NCI-H2171 treated with DMSO at 0.1 percent for 48 hours (cell line): ENCODE measurements at places on chromosomes 2 and 18.

DNA sequence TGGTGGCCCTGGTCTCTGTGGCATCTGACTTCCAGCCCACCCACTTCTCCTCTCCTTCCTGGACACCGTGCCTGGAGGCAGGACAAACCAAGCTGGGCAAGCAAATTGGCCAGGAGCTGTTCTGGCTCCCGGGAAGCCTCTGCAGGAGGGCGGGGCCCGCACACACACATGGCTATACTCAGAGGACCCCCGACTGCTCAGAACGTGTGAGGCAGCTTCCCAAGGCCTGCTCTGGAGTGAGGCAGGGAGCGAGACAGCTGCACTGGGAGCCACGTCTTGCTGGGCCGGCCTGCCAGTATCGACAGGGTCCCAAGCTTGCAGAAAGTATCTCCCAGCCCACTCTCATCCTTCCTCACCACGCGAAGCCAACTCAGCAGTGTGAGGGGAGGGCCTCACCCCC lies 257.3 kb downstream of the TWIST2 start:
- DNase-seq = no peak

DNA sequence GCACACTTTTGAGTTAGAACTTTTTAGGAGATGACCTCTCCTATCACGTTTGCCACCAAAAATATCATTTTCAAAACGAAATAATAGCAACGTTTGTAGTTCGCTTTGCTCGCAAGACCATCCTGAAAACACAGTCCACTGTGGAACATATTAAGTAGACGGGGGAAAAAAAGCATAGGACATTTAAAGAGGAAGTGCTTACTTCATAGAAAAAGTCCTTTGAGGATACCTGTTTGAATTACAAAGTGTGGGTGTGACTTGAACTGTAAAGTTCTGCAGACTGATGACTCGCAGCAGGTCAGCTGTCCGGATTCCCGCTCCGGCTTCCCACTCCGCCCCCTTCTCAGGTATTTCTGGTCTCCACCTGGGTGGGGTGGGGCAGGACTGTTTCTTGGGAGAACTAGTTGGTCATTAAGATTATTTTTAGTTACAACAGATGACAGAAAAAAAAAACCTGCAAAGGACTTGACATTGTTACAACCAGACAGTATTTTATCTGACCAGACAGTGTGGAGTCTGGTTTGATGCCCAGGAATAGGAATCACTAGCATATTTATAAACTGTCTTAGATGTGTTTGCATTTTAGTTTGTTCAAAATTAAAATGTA lies 13.3 kb downstream of the CNOT11 start:
- DNase-seq = no peak

DNA sequence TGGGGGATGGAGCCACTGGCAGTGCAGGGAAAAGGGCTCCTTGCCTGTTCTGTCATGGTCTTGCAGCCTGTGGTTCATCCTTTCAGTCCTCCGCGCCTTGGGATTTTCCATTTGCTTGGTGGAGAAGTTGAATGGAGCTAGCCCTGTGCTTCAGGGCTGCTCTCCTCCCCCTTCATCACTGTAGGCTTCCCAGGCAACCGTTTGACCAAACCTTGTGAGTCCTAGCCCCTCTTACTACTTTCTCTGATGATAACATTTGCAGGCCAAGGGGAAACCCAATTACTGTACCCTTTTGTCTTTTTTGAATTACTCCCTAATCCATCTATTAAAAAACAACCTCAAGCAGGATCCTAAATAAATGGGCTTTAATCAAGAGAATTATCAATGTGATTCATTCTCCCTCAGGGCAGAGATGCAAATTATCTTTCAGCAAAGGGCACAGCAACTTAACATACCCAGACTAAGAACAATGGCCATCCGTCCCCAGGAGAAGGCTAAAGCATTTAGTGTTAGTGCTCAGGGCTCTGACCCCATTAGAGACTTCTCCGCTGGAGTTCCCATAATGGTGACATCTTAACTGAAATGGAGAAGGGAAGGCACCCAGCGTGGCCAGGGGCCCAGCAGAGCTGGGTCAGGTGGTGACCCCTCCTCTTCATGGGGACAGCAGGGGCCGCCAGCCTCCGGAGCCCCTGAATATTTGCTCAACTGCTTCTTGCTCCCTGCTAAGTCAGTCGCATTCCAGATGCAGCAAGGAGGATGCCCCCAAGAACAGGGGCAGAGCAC lies 40.7 kb downstream of the RHOB start:
- no peak for DNase-seq

DNA sequence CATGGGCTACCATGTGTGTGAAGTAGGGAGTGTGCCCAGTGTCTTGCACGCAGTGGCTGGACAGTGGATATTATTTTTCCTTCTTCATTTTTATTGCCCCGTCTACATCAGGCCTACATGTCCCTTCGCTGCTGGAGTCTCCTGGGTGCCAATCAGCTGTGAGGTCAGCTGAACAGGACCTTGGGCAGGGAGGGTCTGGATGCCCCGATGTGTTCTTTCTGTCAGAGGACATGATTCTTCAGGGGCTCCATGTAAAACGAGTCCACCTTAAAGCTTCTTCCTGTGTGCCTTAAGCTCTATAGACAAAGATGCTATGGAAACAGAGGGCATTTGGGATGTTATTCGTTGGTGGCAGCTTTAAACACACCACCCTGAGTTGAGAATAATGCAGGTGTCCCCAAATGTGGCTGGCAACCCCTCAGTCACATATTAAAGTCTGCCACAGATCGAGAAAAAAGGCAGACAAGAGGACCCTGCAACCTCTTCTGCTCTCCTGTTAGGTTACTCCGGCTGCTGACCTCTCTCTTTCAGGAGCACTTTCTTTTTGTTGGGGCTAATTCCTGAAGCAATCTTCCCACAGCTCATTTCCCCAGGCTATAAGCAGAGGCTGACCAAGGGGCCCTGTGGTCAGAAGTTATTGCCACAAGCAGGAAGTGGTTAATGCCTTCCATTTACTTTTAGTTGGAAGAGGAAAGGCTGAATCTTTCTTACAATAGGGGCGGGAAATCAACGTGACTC lies 20.0 kb downstream of the GREB1 start:
- DNase-seq = no peak

DNA sequence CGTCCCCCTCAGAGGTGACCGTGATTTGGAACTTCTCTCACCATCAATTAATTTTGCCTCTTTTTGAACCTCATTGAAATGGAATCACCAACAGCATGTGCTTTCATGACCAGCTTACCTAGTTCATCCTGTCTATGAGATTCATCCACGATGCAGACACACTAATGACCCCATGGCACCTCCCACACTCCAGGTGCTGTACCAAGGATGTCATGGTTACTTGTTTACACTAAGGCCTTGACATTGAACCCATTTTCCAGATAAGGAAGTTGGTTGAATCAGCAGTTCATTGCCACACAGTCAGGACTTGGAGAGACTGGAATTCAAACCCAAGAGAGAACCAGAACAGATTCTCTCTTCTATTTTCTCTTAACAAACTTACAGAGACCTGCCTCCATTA lies 139.0 kb downstream of the ZFP36L2 start:
- no peak for DNase-seq

DNA sequence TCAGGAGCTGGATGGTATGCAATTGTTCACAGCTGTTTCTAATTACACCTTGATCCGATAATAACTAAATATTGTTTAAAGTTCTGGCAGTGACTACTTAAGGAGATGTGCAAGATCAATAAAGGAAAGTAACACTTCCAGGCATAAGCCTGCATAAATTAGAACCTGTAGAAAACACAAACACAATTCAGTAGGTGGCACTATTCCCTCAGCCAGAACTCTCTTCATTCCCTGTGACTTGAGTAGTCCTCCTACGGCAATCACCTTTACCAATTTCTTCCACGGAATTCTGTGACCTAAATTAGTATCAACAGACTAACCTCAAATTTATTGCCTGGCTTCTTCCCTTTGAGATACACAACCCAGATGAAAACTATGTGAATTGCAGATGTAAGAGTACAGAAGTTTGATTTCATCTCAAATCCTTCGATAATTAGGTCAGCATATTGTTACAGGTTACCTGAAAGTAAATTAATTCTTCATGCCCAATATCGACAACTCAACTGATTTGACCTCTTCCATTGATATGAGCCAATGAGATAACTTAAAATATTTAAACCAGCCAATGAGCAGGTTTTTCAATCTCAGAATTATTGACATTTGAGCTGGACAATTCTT lies 137.8 kb downstream of the PID1 start:
- DNase-seq = no peak

GRCh38 chr2:226792155-226792881 lies 7.3 kb downstream of the IRS1 start:
- DNase-seq = no peak

GRCh38 chr2:166282154-166282553 lies 93.6 kb downstream of the SCN9A start:
- DNase-seq = no peak

DNA sequence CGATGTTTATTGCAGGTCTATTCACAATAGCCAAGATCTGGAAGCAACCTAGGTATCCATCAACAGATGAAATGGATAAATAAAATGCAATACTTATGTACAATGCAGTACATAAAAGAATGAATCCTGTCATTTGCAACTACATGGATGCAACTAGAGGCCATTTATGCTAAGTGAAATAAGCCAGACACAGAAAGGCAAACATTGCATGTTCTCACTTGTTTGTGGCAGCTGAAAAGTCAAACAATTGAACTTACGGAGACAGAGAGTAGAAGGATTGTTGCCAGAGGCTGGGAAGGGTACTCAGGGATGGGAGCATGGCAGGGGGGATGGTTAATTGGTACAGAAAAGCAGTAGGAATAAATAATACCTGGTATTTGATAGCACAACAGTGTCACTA lies 563.9 kb downstream of the TMX3 start:
- no peak for DNase-seq

GRCh38 chr2:8448824-8449556 lies 232.9 kb upstream of the ID2 start:
- DNase-seq = peak; percentile 93

- no peak for DNase-seq
These were observed 492 bp downstream of the COLEC11 start for GRCh38 chr2:3595404-3595803.

DNA sequence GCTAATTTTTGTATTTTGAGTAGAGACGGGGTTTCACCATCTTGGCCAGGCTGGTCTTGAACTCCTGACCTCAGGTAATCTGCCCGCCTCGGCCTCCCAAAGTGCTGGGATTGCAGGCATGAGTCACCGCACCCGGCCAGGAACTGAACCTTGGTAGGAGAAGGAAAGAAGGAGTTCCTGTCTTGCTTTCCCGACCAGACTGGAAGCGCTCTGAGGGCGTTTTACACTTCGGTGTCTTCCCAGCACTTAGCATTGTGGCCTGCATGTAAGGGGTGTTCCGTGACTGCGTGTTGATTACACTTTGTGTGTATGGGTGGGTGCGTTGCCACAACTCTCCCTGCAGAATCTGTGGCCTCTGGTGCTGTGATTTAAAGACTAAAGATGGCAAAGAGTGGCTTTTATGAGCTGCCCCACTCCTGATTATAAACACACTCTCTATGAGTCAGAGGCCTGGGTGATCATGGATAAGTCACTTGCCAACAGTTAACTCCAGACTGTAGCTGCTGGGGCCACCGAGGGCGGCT lies 46.0 kb downstream of the ODC1 start:
- no peak for DNase-seq

- no peak for DNase-seq
These were observed 44.0 kb downstream of the ATP6V1C2 start for GRCh38 chr2:10765461-10765860.

DNA sequence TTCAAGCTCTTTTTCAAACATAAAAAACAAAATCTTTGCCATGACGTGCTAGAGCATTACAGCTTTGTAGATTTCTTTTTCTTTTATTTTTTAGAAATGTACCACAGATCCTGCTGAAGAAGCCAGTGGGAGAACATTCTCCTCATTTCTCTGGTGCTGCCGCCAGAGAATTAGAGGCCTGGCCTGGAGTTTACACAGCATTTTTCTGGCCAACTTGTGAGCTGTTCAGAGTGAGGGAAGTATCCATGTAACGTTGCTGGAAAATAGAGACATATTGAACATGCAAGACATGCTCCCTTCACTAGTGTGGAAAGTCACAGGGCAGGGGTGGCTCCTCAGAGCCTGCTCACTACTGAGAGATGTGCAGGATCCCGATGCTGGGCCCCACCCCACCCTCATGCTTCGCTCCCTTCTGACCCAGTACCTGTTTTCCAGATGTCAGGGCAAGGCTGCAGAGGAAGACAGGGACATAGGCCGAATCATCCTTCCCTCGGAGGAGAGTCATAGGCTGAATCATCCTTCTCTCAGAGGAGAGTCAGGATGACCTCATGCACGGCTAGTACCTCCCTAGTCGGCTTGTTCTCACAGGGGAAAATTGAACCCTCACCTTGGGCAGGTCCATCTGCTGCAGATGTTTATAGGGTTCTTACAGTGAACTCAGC lies 298.5 kb downstream of the INSIG2 start:
- DNase-seq = no peak

GRCh38 chr18:30929718-30930117 lies 112.8 kb downstream of the DSC3 start:
- DNase-seq = no peak

DNA sequence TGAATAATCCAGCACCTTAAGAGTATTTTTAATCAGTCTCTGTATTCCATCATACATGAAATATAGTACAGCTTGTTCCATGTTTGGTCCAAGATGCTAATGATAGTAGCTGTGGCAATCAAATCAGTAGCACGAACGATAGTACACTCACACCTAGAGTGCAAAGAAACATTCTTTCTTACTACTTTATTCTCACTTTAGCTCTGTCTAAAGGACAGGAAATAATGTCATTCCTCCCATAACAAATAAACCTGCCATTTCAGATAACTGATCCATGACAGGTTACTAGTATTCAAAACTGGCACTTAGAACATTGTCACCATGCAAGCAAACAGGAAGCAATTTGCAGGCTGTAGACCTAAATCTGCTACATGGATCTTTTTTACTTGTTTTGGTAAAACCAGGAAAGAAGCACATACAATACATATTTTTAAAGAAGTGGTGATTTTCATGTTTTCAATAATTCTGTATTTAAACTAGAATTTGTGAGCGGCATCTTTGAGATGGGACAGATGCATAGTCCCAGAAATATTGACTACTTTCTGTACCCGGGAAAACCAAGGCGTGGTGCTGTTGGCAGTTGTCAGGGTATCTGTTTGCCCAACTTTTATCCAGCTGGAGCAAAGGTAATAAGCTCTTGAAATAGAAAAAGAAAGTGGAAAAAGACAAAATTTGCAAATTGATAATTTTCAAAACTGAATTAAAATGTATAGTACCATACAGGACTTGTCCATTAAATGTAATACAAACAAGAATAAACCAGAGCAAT lies 49.5 kb downstream of the IKZF2 start:
- no peak for DNase-seq

DNA sequence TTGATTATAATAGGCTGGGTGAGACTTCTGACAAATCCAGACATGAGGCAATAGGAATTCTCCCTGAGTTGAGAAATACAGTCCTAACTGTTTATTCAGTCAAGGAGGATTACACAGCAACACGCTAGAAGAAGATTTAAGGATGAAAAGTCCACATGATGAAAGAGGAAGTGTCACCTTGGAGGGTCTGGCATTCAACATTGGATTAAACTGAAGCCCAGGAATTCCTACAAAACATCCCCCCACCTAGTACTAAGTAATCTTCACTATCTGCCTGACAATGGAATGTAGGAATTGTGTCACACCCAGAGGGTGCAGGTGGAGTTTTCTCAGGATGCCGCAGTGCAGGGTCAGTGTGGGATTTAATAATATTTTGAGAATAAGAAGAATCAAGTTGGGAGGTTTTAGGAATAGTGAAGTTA lies 142.4 kb downstream of the SOCS6 start:
- no peak for DNase-seq
